ENCODE measurements at places on chromosomes 2 and 18.

DNA sequence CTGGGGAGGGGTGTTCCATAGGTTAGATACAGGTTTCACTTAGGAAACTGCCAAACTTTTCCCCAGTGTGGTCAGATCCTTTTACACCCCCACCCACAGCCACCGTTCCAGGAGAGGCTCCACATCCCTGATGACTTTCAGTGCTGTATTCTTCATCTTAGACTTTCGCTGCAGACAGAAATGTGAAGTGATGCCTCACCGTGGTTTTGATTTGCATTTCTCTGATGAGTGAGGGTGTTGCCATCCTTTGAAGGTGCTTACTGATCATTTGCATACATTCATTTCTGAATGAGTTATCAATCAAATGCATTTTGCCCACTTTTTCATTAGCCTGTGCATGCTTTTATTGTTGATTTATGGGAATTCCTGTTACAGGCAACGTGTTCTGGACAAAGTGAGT is 14.9 kb downstream of the COPS9 start:
- no peak for DNase-seq

DNA sequence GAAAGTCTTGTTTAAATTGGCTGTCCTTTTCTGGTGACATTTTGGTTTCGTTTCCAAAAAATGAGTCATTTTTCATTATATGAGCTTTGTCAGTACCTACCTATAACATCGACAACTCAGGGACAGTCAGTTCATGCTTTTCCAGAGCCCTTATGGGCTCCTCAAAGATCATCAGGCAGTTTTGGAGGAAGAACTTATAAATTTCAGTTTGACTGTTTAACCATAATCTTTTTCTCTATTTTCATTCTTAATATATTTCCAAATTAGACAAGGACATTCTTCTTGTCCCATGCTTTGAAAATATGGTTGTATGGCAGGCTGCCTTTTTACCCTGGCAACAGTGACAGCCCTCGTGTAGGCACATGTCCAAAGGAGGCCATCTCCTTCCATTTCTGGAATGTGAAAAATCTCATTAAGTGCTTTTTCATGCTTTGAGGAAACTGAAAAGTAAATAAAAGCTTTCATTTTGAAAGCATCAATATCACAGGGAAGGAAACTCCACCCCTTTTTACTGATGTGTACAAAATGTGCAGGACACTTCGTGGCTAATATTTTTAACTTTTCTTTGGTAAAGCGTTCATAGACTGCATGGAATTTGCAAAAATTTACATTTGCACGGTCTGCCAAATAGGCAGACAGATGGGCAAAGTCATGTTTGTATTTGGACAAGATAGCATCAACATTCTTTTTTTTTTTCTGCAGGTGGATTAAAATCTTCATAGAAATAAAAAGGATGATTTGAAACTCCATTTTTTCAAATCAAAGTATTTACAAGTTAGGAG is 7.2 kb upstream of the PROC start:
- DNase-seq: no peak

DNA sequence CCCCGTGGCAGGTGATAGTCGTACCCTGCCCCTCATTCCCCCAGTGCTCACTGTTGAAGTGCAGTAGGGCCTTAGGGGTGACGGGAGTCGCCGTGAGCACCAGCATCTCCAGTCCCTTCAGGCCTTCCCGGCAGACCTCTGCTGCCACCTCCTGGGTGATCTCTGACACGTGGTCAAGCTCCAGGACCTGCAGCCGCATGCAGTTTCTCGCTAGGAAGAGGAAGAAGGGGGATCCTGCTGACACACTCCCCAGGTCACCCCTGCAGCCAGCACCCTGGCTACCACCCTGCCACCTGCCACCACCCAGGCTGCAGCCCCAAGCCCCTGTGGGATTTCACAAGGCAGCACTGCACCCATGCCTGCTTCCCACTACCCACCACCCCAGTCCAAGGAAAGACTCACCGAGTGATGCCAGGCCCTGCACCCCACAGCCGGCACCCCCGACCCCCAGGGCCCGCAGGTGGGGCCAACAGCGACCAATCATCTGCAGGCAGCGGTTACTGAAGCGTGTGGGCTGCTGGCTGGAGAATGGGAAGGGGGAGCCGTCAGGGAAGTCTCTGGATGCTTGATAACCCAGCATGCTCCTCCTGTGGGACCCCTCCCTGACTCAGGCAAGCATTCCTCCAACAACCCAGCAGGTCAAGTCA is 23.8 kb downstream of the FBXO41 start:
- DNase-seq: no peak

DNA sequence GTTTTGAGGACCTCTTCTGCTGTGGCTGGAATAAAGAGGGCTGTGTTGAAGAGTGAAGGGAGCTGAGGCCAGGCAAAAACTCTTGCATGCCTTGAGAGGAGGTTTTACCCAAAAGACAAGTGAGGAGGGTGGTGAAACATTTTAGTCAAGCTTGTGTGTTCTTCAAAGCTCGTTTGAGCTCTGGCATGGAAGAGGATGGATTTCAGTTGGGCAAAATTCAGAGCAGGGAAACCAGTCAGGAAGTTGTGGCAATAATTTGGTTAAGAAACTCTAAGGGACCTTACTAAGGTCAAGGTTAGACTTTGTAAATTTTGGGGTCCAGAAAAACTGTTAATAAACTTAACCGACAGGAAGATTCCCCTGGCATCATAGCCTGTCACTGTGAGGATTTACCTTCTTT is 34.7 kb downstream of the SPTBN1 start:
- no peak for DNase-seq

DNA sequence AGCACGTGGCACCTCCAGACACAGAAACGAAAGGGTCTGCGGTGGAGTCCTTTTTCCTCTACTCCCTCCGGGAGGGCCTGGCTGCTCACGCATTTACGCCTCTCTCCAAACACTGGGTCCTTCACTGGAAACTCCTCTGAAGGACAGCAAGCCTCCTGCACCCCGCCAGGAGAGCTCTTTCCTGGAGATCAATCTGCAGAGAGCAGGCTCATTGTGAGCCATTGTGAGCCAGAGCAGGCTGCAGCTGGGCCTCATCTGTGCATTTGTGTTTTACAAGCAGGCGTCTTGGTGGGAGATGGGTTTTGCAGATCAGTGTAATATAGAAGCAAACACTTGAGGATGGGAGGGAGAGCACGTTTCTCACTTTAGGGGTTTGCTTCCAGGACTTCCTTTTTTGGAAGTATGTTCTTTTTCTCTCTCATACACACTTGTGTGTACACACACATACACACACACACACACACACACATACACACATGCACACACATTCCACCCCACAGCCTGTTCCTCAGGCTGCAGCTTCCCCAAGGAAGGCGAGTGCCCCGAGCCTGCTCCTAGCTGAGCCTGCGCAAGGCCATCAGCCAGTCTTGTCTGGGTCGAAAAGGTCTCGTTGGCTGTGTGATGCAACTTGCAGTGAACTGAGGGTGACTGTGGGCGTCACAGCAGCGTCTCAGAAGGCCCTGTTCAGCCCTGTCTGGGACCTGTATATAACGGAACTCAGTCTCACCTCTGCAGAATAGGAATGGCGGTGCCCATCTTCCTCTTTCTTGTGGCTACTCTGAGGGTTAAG is 163.5 kb downstream of the GLI2 start:
- no peak for DNase-seq

GRCh38 chr2:219737270-219737691 is 109.9 kb downstream of the SLC4A3 start:
- no peak for DNase-seq

GRCh38 chr2:127943186-127943585 is 57.4 kb upstream of the AMMECR1L start:
- DNase-seq: no peak

- DNase-seq: no peak
Observed at GRCh38 chr2:222745836-222746559, 74.5 kb downstream of the MOGAT1 start.

DNA sequence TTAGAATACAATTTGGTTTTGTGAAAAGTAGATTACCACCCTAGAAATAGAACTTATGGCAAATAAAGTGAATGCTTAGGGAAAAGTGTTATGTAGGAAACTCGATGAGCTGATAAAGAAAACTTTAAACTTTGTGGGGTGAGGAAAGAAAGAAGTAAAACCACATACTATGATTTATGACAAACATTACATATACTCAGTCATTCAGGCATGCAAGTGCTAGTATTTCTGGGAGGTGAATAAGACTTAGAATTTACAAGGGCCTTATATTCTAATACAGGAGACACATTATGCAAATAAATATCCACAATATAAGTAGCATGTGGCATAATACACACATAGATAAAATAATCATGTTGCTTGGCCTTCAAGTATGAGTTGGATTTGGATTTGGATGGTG is 618.1 kb downstream of the XIRP2 start:
- DNase-seq: no peak

DNA sequence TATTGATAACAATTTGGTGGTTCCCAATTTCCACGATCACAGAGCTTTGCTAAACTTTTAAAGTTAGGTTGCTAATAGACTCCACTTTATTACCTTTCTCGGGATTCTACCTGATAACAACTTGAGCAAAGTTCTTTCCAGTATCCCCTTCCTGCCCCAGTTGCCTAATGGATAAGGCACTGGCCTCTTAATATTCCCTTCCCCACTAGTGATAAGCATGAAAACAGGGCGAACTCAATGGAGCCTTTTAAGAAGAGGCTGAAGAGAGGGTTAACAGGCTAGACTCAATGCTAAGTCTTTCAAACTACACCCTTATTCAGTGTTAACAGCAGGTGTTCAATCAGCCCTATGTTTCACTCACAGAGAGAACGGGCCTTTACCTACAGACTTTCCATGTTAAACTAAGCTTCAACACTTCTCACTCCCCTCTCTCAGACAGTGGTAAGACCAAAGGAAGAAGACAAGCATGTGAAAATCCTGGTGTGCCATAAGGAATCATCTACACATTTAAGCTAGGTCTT is 75.8 kb downstream of the ANKRD44 start:
- DNase-seq: no peak

- no peak for DNase-seq
Observed at GRCh38 chr18:77203071-77203470, 46.6 kb upstream of the GALR1 start.

DNA sequence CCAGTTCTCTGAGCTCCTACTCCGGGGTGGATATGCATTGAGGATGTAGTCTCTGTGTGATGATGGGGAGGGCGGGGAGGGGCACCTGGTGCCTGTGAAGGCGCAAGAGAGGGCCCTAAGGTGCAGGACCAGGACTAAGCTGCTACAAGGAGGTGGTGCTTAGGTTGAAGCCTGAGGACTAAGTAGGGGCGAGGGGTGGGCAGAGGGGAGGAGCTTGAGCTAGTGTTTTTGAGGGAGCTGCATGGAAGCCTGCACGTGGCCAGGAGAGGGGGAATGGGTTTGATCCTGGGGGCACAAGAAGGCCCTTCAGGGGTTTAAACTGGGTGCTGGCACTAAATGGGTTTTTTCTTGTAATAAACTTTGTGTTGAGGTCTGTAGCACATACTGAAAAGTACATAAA is 105.0 kb downstream of the UGGT1 start:
- no peak for DNase-seq

DNA sequence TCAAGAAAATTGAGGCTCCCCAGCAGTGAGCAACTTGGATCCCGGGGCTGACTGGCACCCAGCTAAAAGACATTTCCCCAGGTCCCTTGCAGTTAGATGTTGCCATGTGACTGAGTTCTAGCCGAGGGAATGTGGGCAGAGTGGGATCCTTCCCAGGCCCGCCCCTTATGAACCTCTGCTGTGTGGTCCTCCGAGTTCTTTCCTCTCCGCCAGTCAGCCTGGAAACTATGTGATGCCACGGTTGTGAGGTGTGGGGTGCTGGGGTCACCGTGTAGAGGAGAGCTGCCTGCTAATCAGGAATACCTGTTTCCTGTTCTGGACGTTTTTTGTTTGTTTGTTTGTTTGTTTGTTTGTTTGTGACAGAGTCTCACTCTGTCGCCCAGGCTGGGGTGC is 45.5 kb downstream of the TMEM37 start:
- no peak for DNase-seq

DNA sequence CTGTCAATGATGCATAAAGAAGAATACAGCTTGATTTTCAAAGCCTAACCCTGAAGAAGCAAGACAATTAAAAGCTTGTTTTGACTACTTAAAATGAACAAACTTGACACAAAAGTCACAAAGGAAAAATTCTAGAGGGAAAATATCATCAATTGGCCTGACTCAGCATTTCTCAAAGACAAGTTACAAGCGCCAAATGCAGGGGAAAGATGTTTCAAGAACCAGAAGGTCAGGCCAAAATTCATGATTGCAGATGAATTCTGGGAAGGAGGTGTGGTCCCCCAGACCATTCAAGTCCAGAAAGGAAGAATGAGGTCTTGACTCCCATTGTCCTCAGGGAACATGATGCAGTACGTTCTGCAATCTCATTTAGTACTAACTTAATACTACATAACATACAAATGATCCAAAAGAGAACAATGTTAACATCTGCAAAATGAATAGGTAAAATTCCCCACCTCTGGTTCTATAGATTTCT is 64.5 kb downstream of the FAM210A start:
- no peak for DNase-seq

DNA sequence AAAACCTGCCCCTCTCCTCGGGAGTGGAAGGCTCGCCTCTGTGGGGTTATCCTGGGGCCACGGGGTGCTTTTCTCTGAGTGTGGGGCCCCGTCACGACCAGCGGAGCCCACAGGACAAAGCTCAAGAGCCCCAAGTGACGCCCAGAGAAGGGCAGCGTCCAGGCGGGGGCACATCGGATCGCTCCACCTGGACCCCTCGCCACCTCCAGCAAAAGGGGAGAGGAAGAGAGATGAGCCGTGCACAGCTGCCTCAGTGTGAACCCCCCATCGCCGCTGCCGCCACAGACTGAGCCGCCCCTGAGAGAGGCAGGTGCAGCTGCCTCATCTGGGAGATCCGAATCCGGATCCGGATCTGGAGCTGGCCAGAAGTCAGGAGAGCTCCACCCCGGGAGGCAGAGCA is 282.5 kb upstream of the PXDN start:
- DNase-seq: no peak

DNA sequence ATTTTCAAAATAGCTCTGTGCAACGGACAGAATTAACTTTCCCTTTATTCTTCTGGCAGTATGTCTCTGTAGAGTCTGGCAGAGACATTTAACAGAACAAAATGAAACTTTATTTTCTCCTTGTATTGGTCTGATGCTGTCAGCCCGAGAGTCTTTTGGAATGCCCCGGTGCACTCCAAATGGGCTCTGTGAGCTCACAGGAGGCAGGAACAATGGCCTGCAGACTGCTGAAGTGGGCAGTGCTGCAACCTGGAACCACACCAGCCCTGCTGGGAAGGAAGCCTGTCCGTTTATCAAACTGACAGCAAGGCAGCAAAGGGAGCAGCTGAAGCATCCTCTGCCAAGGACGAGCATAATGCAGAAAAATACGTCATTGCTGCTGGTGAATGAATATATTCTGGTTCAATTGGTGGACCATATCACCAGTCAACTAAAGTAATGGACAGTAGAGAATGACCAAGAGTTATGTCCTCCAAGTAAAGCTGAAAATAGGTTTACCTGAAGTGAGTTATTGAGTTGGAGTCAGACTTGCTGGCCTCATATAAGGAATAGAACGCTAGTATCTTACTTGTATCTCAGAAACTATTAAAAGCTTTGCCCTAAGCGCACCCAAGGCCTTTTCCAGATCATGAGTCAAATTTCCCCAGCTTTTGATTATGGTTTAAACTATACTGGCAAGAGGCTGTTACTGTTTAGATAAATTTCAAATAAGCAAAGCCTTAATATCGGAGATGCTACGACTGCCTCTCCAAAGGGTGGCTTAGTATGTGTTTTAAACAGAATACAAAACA is 207.6 kb upstream of the TANK start:
- DNase-seq: no peak

GRCh38 chr2:128234613-128235012 is 84.1 kb downstream of the HS6ST1 start:
- no peak for DNase-seq

Measured in anterior cingulate cortex (tissue), 58 donors.